Astrocyte (in vitro differentiated cells and primary cell): ENCODE measurements at places on chromosomes 4 and X. TPM values are rescaled to one million over a fixed set of nuclear protein-coding genes. Genes with fewer than 3 reads are reported as not detected.

DNA sequence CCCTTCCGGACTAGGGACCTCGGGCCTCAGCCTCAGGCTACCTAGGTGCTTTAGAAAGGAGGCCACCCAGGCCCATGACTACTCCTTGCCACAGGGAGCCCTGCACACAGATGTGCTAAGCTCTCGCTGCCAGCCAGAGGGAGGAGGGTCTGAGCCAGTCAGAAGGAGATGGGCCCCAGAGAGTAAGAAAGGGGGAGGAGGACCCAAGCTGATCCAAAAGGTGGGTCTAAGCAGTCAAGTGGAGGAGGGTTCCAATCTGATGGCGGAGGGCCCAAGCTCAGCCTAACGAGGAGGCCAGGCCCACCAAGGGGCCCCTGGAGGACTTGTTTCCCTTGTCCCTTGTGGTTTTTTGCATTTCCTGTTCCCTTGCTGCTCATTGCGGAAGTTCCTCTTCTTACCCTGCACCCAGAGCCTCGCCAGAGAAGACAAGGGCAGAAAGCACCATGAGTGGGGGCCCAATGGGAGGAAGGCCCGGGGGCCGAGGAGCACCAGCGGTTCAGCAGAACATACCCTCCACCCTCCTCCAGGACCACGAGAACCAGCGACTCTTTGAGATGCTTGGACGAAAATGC lies at the start of gene WAS:
Gene WAS (plus strand): TSS at position 389 of the 572 bp plus-strand sequence. CDS start 55 bp downstream, at position 444.
- no peaks in the 10 kb centered on the region for H3K4me1 ChIP-seq
- no peak within 1 kb of the TSS for H3K4me3 ChIP-seq
- DNase-seq = no peak
- no peaks in the 10 kb centered on the region for H3K27me3 ChIP-seq

DNA sequence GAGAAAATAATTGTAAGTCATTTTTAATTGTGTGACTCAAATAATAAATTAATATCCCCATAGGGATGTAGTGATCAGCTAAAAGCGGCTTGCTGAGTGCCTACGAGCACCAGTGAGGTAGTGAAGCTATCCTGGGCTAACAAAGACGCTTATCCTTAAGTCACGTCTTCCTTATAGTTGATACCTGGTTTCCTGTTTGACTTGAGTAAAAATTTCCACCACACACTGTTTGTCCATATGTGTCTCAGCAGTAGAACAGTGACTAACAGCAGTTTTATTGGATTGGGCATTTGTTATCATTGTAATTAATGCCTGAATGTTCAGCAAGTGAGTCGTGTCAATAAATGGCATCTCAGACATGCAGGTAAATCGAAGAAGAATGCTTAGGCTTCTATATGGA lies 241.1 kb downstream of the GRXCR1 start:
- no peaks in the 10 kb centered on the region for H3K4me1 ChIP-seq
- H3K36me3 ChIP-seq = no peaks in the 10 kb centered on the region
- H3K27me3 ChIP-seq = no peaks in the 10 kb centered on the region
- H3K4me3 ChIP-seq = no peak overlapping the region

GRCh38 chrX:54223581-54223980 lies 40.5 kb upstream of the FAM120C start:
- no peak overlapping the region for H3K27ac ChIP-seq
- H3K4me1 ChIP-seq = no peaks in the 10 kb centered on the region
- no peaks in the 10 kb centered on the region for H3K36me3 ChIP-seq
- no peak for DNase-seq

Gene CHIC1
- 9.5 and 11.9 TPM in 2 replicates for total RNA-seq
